ENCODE measurements at places on chromosomes 4 and X. TPM values are rescaled to one million over a fixed set of nuclear protein-coding genes. Genes with fewer than 3 reads are reported as not detected.

The ARSD gene
- 12.7 TPM for total RNA-seq

The TRIM2 gene
- 18.9 TPM for total RNA-seq

The GPRIN3 gene
- total RNA-seq, result 0.03 TPM

DNA sequence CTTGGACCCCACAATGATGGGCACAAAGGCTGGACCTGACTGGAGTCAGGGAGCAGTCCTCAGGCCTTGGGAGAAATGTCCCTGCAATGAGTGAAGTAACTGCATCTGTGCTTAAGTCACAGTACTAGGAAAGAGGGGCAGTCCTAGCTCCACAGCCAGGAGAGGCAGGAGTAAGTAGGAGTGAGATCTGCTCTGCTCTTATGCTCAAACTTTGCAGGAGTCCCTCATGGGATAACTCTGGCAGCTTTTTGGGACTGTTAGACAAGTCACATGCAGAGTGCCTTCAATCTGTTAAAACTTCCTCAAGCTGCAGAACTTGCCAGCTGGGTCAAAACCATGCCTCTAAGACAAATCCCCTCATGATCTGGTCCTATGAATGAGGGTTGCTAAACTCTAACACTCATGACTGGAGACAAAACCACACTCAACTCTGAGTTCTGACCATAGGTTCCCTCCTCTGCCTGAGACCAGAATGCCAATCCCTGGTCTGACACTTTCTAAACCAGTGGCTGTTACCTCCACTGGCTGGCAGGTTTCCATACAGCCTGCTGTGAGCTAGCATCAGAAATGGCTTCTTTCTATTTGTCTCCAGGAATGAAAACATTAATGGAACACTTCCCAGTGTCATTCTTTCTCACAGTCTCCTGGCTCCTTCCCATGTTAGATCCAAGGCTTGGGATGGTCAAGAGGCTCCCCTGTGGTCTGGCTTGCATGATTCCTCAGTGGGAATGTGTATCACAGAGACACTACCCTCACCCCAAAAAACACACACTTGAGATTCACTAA lies 819.3 kb downstream of the PCDH7 start:
- H3K4me3 ChIP-seq, result no peak overlapping the region
- no peaks in the 10 kb centered on the region for H3K36me3 ChIP-seq
- no peak overlapping the region for H3K27ac ChIP-seq
- H3K27me3 ChIP-seq, result no peaks in the 10 kb centered on the region
- no peak for DNase-seq

DNA sequence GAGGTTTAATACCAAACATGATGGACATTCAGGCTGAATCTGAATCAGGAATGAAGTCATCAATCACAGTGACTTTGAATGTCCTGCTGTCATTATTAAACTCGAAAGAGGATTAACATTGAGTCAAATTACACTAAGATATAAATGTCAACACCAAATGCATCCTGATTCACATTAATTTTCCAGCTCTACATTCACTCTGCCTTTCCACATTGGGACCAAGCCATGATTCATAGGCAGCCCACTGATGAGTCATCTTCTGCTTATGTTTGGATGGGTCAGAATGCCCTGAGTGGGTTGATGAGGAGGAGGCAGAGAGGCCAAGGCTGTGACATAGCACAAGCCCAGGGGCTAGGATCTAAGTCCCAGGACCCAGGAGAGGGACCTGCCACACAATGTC lies 247.6 kb upstream of the RPS6KA3 start:
- H3K4me3 ChIP-seq, result no peak overlapping the region
- H3K27me3 ChIP-seq, result no peaks in the 10 kb centered on the region
- no peak for DNase-seq

GRCh38 chr4:71549516-71550160 lies 210.8 kb downstream of the SLC4A4 start:
- no peaks in the 10 kb centered on the region for H3K4me1 ChIP-seq
- no peak overlapping the region for H3K27ac ChIP-seq
- H3K27me3 ChIP-seq, result no peaks in the 10 kb centered on the region
- no peak overlapping the region for H3K4me3 ChIP-seq
- H3K36me3 ChIP-seq, result no peaks in the 10 kb centered on the region

GRCh38 chrX:125219852-125220251 lies 99.8 kb upstream of the TEX13C start:
- H3K4me3 ChIP-seq, result no peak overlapping the region
- H3K36me3 ChIP-seq, result no peaks in the 10 kb centered on the region
- H3K4me1 ChIP-seq, result no peaks in the 10 kb centered on the region
- no peak for DNase-seq
- H3K27me3 ChIP-seq, result no peaks in the 10 kb centered on the region

- no peaks in the 10 kb centered on the region for H3K36me3 ChIP-seq
- no peak overlapping the region for H3K27ac ChIP-seq
- H3K4me3 ChIP-seq, result no peak overlapping the region
- H3K4me1 ChIP-seq, result no peaks in the 10 kb centered on the region
- no peak for DNase-seq
- no peaks in the 10 kb centered on the region for H3K27me3 ChIP-seq
Observed at GRCh38 chr4:77699731-77700210, 94.2 kb downstream of the CXCL13 start.

- DNase-seq, result no peak
- H3K27me3 ChIP-seq, result no peaks in the 10 kb centered on the region
- H3K4me1 ChIP-seq, result no peaks in the 10 kb centered on the region
- H3K36me3 ChIP-seq, result no peaks in the 10 kb centered on the region
Observed at GRCh38 chr4:3791910-3792542, 25.8 kb downstream of the ADRA2C start.
